ENCODE measurements at places on chromosomes 12 and 14.

DNA sequence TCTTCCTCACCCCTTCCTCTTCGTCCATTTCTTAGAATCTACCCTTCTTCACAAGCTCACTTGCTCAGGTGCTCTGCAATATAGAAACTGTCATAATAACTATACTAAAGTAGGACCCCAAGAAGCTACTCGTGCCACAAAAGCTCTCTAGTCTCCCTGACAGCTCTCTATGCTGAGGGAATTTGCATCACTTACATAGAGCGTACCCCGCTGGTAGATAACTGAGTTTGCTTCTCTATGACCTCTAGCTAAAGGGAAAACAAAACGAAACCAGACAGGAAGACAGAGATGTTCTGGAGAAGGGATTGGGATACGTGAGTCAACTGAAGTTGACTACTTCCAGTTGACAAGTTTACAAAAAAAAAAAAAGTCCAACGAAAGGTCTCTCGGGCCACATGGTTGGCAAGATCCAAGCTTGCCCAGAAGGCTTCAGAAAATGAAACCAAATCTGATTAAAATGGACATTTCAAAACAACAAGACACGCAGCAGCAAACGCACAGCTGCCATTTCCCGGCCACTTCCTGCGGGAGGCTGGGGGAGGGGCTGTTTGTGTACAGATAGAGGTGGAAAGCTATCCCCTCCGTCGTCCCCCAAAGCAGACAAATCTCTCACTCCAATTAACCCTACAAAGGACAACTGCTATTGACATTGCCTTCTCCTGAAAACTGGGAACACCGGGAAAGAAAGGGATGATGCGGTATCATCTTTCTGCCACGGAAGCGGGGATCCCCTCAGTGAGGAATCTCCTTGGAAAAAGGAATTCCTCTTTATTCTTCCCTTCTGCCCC, 1.3 kb downstream of the BAZ2A start:
- no peak for DNase-seq

DNA sequence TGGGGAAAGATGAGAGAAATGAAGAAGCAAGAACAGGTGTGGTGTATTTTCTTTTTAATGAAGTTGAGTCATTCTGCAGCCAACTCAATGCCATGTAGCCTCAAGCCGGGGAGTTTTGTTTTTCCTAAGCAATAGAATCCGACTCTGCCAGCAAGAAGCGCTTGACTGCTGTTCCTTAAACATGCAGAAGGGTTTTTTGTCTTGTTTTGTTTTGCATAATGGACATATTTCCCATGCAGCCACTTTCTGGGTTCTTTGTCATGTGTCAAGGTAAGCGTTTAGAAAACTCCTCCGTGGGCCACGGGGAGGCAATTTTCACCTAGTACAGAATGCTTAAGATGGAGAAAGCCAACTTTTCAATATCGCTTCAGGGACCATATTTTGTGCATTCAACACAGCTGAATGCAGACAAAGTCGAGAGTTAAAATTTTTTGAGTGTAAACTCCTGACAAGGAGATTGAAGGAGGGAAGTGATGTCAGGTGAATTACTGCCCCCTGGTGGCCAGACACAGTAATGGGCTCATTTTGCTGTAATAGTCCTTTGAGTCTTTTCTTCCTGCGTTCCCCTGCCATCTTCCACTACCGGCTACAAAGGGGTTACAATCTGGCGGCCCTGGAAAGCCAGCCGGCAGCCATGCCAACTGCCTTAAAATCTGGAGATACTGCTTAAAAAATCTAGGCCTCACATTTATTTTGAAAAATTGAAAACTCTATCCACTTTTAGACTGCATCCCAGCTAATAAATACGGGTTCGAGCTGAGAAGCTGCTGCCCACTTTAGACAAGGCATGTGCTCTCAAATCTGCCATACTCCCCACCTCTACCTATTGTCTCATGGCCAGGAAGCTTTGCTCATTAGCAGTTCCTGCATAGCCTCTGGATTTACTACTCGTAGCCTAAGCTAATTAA, 3.2 kb upstream of the FICD start:
- DNase-seq, result peak; percentile 52

GRCh38 chr12:60201891-60202290, 606.1 kb downstream of the SLC16A7 start:
- DNase-seq, result no peak

DNA sequence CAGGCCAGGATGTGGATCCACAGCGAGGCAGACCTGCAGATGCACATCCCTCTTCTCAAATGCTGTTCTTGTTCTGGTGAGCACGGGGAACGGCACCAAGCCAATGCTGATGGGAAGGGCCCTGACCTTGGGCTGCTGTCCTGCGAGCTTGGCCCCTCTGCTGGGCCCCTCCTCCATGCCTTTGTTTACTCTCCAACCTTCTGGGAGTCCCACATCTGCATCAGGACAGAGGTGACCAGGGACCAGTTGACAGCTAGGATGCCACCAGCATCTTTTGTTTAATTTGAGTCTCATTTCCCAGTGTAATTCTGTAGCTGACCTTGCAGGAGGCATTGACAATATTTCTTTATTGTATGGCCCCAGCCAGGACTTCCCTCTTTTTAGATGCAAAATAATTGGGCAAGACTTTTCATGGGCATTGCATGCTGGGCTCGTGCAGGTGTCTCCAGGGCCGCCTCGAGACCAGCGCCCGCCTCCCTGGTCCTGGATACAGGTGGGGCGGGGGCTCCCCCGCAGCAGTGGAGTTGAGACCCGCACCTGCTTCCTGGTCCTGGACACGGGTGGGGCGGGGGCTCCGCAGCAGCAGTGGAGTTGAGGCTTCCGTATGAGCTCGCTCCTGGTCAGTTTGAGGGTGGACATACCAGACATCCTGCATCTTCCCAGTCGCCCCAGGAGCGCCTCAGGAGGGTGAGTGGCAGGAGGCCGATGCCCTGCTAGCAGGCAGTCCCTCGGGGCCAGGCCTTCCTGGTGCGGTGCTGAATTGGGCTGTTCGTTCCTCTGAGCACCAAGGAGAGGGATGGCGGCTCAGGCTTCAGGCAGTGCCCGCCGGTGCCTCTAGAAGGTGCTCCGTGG, 11.4 kb downstream of the PACS2 start:
- no peak for DNase-seq

- DNase-seq, result no peak
Observed at GRCh38 chr12:2487278-2487677, 307.5 kb upstream of the FKBP4 start.

DNA sequence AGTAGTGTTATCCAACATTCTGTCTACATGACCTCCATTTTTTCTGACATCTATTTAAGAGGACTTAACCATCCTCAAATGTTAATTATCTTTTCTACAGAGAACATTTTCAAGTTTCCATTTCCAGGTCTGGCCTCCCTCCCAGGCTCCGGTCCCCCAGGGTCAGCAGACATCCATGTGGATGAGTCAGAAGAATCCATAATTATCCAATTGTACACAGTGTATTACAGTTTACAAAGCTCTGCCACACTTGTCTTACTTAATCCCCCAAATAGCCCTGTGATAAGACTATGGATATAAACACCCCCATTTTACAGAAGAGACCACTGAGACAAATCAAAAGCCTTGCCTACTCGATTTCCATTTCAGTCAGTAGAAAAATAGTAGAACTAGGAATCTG, 65.0 kb downstream of the SLC8A3 start:
- DNase-seq, result no peak

GRCh38 chr12:6828781-6829535, 751 bp downstream of the P3H3 start:
- peak; percentile 21 for DNase-seq

DNA sequence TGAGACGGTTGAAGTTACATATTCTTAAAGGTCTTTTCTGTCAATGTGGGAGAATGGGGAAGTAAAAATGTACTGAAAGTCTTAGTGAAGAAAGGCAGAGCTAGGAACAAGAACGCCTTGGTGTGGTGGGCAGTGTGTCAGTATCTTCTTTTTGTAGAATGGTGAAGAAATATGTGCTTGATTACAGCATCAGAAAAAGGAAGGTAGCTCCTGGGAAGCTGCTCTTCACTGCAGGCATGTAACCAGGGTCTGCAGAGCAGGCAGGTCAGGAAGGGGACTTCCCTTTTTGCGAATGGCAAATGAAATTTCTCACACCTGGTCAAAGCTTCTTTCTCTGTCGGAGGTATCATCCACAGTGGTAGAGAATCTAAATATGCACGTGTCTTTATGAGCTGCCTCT, 226.2 kb downstream of the ADAMTS20 start:
- DNase-seq, result no peak

DNA sequence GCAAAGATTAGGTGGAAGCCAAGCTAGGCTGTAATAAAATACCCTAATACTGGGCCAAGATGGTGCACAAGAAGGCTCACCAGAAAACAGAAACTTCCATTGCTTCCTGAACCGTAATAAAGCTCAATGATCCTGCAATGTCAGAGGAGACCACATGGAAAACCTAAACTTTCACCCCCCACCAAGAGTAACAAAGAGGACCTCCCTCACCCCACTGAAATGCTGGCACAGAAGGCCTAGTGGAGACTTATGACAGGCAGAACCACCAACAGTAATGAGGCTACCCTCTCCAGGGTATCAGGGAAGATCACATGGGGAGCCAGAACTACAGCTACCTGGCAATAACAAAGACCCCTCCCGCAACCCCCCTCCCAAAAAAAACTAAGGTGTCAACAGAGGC, 43.1 kb downstream of the CEP83 start:
- DNase-seq, result no peak

- DNase-seq, result no peak
Observed at GRCh38 chr14:102691763-102692162, 85.5 kb upstream of the TRAF3 start.

DNA sequence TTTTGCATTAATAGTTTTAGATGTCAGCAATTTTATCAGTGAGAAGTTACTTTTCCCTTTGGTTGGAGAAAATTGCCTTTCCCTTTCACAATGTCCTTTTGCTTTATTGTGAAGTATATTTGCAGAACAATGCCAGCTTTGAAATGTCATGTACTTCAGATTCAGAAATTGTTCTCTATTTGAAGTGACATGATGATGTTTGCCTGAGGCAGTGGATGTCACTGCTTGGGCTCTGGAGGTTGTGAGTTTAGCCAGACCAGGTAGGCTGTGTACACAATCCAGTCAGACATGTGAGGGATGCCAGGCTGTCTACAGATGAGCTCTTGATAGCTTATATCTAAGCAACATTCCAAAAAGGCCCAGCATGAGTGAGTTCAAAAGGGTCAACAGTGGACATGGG, 451.9 kb upstream of the FBXO33 start:
- no peak for DNase-seq

GRCh38 chr14:84027351-84027750, 1502.6 kb upstream of the FLRT2 start:
- no peak for DNase-seq

DNA sequence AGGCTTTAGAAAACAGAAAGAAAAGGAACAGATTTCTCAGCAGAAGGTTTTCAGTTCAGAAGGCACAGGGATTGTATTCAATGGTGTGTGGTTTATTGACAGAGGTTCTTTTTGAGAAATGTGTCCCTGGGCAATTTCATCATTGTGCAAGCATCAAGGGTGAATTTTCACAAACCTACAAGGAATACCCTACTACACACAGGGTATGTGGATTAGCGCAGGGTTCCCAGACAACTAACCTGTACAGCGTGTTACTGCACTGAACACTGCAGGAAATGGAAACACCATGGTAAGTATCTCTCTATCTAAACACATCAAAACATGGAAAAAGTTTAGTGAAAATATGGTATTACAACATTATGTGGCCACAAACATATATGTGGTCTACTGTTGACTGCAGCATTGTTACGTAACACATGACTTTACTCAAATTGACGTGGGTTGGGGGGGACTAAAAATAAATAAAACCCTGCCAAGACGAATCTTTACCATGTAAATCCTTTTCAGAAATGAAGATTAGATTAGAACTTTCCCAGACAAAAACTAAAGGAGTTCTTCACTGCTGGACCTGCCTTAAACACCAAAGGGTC, 893.1 kb downstream of the TMEM121 start:
- no peak for DNase-seq

DNA sequence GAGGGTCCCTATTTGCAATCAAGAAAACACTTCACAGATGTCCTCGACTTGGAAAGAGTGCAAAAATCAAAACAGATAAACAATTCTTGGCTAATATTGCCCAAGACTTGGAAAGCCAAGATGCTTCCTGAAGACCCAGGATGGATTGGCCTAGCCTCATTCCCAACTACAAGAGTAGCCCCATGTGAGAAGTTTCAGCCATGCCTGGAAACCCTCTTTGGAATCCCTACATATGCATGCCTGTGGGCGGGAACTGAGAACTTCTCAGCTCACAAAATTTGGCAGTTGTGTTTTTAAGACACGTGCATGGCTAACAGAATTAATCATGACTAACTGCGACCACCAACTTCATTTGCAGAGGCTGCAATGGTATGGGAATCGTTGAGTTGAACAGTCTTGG, 283.2 kb upstream of the TBX3 start:
- no peak for DNase-seq

DNA sequence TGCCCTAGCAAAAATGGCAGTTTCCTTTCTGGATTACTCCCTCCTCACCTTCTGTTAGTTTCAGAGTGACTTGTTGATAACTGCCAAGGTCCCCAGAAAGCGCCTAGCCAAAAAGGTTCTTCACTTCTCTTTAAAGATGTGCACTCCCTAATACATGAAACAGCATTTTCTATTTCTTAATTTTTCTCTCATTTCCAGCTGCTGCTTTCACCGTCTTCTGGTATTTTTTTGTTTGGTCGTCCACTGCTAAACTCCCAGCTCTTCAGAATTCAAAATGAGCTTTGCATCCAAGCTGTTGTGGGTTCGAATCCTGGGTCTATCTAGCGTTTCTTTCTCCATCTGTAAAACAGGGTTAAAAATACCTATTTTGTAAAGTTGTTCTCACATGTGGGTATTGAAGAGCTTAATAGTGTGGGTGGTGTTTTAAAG, 397 bp upstream of the BORCS5 start:
- no peak for DNase-seq

- DNase-seq, result no peak
Observed at GRCh38 chr14:39876916-39877315, 444.7 kb upstream of the FBXO33 start.

DNA sequence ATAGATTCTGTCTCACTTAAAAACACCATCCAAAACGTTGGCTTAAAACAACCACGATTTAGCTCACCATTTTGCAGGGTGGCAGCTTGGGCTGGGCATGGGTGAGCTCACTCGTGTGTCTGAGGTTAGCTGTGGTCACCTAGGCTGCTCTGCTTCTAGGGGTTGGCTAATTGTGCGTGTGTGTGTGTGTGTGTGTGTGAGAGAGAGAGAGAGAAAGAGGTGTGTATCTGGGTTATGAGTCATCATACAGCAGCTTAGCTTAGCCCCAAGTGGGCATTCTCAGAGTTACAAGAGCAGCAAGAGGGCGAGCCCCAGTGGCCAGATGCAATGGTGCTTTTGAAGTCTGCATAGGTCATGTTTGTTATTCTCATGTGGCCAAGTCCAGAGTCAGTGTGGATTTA, 6.0 kb downstream of the FBXW8 start:
- no peak for DNase-seq

GRCh38 chr14:35826952-35827416, 846 bp downstream of the BRMS1L start:
- DNase-seq, result no peak

GRCh38 chr14:30541318-30541717, 17.6 kb upstream of the G2E3 start:
- no peak for DNase-seq

GRCh38 chr12:118064608-118065007, 3.6 kb upstream of the WSB2 start:
- DNase-seq, result no peak

All from NCI-H2107 (cell line).